ENCODE measurements at places on chromosomes 3 and 15.

DNA sequence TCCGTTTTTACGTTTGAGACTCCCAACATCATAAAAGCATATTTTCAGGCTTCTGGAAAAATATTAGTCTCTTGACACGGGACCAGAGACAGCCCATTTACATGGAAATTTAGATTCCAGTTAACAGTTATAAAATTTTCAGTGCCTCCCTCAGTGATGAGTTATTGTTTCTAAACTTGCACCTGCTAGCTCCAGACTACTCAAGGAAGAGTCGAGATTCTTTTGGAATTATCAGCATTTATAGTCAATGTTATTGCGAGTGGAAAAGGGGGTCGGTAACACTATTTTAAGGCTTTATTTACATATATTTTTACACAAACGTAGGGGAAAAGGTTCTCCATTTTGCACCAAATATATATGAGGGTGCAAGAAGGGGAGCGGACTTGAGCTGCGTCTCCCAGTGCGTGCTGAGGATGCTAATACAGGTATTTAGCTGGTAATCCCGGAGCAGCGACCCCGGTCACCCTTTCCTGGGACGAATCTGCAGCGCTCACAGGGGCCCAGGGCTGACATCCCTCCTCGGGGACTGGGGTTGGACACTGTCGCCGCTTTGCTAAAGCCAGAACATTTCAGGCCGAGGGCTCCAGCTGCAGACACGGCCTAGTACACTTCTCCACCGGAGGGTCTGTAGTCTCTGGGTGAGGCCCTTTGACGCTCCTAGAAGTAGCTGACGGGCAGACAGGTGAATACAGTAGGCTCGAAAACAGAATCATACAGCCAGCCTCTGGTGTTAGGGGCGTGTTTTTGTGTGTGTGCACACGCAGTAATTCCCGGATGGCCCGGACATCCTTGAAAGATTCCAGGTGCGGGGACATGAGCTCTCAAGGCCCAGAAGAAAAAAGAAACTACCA, 729 bp upstream of the ZBTB11 start:
- no peak for DNase-seq

GRCh38 chr3:119073258-119074001, 38.8 kb upstream of the IGSF11 start:
- DNase-seq, result no peak

DNA sequence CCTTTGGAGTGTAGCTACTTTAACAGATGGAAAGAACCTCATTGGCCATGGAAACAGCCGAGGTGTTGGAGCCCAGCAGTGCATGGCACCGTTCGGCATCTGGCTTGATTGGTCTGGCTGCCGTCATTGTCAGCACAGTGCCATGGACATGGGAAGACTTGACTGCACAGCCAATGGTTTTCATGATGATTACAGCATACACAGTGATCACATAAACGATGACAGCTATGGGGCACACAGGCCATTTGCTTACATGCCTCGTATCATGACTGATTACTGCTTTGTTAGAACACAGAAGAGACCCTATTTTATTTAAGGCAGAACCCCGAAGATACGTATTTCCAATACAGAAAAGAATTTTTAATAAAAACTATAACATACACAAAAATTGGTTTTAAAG, 44.1 kb downstream of the PGPEP1L start:
- DNase-seq, result no peak

- DNase-seq, result peak; percentile 16
Observed at GRCh38 chr15:33292717-33293307, 18.0 kb upstream of the RYR3 start.

DNA sequence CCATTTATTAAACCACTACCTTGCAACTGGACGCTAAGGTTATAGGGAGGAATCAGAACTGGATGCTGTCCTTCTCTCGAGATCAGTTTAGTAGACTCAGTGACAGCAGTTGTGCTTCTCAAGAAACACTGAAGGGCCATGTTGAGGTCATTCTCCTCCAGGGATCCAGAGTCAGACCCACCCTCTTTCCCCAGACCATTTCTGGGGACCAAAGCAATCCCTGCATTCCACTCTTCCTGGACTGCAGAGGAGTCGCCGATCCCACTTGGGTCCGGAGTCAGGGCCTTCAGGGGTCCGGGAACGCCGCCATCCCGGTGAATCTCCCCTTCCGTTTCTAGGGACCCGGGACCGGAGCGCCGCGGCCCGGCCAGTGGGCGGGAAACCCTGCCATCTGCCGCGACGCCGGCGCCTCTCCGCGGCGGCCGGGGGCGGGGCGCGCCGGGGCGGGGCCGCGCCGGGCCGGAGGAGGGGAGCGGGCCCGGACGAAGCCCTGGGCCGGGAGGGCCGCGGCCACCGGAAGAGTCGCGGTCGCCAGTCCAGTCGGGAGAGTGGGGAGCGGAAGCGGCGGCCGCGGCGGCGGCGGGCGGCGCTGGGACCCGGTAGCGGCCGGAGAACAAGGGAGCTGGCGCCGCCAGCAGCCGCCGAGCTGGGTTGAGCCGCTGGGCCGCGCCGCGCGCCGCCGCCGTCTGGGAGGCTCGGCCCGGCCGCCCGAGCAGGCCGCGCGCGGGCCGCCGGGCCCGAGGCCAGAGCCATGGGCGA, at the start of gene DVL3:
Gene DVL3 (plus strand): TSS at position 493 of the 759 bp plus-strand sequence. CDS start 259 bp downstream, at position 752.
- peak; percentile 24 for DNase-seq

- no peak for DNase-seq
Observed at GRCh38 chr15:68205954-68206539, 915 bp upstream of the CALML4 start.

DNA sequence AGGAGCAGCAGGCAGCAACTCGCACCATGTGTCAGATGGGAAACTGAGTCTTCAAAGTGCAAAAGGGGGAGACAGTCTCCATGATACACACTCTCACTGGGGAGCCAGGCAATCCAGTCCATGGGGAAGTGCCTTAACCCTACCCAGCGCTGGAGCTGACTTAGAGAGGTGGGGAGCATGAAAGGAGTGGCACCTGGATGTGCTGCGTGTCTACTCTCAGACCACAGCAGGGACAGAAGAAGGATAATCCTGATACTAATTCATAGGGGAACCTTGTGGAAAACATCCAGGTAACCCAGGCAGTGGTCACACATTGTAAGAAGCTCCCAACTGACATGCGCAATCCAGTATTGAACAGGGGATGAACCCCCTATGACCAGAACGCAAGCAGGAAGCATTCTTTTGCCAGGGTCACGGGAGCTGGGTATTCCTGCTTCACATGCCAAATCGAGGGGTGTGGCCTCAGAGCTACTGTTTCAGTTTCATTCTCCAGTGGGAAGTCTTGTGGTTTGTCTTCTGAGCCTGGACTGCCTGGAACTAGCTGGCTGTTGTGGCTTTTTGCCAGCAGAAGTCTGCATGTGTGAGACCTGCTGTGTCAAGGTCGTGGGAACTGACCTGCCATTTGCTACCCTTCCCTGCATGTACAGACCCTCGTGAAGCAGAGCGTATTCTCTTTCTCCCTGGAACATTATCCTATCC, 367.6 kb upstream of the NDN start:
- DNase-seq, result no peak

DNA sequence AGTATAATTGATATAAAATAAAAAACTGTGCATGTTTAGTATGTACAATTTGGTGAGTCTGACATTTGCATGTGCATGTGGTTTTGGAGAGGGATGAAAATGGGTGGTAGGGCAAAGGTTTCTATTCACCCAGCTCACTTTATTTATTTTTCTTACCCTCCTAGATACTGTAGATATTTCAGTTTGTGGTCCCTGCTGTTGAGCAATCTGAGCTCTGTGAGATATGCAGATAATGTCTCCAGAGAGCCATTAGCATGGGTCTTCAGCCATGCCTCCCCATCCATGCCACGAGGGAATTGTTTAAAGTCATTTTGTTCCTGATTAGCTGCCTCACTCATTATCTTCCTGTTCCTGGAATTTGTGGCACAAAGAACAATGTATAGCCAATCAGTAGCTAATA, 44.4 kb upstream of the B3GALNT1 start:
- no peak for DNase-seq

DNA sequence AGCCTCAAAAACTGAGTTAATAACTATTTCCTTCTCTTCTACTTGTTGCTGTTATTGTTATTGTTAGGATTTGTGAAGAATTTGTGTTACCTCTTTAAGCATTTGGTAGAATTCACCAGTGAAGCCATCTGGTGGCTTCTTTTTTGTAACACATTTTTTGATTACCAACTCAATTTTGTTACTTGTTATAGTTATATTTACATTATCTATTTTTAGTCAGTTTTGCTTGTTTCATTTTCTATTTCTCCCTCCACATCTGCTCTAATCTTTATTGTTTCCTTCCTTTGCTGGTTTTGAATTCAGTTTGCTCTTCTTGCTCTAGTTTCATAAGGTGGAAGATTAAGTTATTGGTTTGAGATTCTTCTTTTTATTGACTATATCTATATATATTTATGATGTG, 3.7 kb upstream of the SLC9C1 start:
- DNase-seq, result no peak

DNA sequence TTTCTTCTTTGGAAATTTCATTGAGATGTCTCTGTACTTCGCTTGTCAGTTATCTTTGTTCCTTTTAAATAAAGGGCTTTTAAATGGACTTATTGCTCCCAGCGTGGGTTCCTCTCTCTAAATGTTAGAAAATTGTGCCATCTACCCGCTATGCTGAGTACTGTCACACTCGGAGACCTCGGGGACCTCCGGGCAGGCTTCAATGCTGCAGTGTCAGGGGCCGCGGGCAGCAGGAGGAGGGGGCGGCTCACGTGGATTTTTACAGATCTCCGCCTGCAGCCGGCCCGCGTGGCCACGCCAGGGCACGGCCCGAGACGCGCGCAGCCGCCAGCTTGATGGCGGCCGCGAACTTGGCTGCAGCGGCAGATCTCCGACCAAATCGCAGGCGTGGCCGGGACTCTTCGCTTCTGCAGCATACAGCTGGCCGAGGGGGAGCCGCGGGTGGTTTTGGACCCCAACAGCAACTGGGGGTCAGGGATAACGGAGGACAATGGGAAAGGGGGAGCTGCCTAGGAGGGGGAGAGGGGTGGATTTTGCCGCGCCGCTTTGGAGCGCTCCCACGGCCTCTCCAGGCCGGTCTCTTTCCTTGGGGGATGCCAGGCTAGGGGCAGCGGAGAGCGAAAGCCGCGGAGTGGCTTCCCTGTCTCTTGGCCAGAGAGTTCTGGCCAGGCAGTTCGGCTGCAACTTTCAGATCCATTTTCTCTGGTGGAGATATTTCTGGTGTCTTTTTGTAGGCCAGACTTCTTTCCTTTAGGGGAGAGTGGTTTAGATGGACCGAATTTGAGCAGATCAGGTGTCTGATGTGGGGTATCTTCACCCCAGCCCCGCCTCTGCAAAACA, 15.3 kb downstream of the NR2F2 start:
- no peak for DNase-seq

DNA sequence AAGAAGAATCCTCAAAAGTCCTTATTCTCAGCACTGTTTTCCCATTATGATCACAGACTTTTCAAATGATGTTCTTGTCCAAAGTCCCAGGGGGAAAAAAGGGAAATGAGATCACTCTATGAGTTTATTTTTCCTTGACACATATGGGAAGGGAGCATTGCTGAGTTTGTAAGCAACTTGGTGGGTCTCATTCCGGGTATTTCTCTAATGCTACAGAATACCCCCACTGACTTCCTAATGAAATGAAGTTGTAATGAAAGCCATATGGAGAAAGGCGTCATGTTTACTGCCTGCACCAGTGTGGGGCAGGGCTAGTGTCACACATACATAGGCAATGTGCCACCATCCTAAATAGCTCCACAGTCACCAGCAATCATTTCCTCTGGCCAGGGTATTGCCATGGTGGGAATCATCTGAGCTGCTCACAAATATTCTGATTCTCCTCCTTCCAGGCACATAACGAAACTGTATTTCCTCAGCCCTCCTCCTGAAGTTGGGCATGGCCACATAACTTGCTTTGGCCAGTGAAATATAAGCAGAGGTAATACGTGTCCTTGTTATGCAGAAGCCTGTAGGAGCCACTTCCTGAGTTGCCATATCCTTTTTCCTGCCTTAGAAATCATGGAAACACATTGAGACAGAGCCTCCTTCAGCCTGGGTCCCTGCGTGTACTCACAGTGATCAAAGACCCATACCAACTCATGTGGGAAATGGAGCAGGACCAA, 41.0 kb upstream of the C15orf61 start:
- no peak for DNase-seq

GRCh38 chr3:33229066-33229465, 10.5 kb upstream of the SUSD5 start:
- DNase-seq, result no peak

DNA sequence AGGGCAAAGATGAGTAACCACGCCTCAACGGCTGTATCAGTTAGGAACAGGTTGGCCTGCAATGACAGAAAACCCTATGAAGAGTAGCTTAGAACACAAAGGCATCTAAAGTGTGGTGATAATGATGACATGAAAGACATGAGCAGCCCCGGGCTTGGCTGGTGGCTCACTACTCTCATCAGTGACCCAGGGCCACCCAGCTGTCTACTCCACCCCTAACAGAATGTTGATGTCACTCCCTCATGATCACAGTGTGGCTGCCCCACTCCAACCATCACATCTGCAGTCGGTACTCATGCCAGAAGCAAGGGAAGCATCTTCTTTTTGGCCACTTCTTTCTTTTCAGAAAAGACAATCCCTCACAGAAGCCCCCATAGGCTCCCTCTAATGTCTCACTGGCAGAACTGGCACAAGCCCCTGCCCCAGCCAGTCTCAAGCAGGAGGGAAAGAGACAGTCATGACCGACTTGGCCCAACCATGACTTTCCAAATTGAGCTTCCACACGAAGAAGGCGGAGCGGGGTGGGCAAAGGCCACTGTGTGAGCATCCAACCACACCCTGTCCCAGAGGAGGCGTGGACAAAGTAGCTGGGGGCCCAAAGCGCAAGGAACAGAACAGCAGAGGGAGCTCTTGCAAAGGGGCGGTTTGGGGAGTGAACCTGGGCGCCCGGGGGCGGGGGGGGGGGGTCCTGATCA, 72.0 kb upstream of the IQSEC1 start:
- no peak for DNase-seq

GRCh38 chr15:71312731-71313460, 197.6 kb downstream of the THSD4 start:
- no peak for DNase-seq

DNA sequence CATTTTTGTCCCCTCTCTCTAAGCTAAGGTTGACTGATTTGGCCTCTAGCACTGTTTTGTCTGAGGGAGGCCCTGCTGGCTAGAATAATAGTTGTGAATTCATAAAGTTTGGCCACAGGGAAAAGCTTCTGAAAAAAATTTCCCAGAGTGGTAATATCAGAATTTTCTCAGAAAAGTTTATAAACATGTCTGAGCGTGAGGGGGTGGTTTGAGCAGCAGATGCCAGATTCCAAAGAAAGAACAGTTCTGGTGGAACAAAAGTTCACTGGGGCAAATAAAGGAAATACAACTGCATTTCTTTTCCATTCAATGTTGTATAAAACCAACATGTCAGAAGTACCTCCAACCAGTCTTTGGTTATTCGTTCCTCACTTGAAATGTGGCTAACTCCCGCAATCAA, 61.2 kb downstream of the CLDN1 start:
- DNase-seq, result no peak

GRCh38 chr15:69794645-69795469, 302.9 kb downstream of the TLE3 start:
- DNase-seq, result no peak

GRCh38 chr3:87201727-87202126, 25.4 kb upstream of the CHMP2B start:
- no peak for DNase-seq
